ENCODE measurements at places on chromosomes 7 and 10.

- DNase-seq: no peak
Observed at GRCh38 chr10:99370993-99371392, 41.8 kb downstream of the CNNM1 start.

DNA sequence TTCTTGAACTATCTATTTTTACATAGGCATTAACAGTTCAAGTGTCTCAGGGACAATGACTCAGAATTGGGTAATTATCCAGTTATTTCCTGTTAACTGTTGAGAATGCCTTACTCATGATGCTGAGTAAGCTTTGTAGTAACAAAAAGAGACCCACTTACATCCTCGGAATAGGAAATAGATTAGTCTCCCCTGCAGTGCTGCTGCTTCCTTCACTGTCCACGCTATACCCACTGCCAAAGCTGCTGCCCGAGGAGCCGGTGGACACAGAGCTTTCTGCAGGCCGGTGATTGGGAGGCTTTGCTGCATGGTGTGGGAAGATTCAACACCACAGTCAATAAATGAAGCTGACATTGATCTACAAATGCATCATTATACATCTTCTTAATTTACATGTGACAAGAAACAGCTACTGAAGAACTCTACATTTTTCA, 357.1 kb downstream of the PCLO start:
- no peak for DNase-seq

DNA sequence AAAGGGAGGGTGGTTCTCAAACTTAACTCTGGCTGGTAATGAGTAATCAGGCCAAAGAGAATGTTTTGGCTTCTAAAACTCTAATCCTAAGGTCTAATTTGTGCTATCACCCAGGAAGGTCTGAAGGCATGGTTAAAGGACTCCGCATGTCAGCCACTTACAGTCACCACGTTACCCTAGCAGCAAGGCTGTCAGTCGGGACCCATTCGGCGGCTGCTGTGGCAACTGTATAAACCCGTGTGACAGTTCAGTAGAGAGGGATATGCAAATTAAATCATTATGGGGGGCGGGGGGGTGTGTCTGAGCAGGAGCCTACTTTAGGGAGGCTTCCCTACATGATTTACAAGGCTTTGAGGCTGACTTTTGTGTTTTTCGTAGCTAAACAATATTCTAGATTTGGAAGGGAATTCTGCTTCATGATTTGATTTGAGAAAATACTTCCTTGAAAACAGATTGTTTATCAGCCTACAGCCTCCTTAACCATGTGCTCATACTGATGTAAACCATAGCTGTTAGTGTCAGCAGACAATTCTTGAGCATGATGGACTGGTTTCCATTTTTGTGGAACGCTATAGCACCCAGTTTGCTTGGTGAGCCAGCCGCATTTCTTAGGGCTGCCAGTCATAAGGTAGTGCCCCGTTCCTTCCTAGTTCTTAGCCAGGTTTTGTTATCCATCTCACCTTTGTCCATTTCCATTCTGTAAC, 284.4 kb downstream of the USP6NL start:
- DNase-seq: no peak

- no peak for DNase-seq
Observed at GRCh38 chr10:102674566-102674965, 30.3 kb downstream of the TRIM8 start.

GRCh38 chr7:131061818-131062217, 265.9 kb upstream of the MKLN1 start:
- DNase-seq: no peak

DNA sequence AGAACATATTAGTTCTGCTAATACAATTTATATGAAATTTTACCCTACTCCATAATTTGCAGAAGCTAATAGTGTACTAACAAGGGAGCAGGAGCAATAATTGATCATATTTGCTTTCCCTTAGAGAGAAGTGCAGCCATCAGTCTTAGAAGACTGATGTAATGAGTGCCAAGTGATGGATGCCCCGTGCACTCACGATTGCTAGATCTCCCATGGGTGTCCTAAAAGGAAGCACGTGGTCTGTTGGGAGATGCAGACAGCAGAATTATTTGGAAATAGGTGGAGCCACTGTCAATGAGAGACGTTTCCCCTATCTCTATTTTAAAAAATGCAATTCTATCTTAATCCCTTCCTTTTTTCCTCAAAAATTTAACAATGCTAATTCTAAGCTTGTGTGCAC, 772.2 kb upstream of the C7orf33 start:
- peak; percentile 26 for DNase-seq

DNA sequence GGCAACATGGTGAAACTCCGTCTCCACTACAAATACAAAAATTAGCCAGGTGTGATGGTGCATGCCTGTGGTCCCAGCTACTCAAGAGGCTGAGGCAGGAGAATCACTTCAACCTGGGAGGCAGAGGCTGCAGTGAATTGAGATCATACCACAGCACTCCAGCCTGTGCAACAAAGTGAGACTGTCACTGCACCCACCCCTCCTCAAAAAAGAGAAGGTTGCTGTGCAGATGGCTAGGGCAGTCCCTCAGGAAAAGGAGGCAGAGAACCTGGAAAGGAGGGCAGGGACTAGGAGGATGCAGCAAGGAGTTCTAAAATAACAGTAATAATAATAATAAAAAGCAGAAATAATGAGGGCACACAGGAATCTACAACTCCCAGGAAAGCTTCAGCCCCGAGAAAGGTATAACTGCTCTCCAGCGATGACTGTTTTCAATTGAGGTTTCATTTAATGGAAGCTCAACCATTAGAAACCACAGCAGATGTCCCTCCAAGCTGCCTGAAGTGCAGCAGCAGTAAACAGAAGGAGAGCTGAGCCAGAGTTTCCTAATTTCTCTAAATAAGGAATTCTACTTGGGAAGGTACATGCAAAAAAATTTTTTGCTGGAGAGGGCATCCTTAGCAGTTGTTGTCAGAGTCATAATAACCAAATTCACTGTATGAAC, 326.5 kb downstream of the GATA3 start:
- no peak for DNase-seq

DNA sequence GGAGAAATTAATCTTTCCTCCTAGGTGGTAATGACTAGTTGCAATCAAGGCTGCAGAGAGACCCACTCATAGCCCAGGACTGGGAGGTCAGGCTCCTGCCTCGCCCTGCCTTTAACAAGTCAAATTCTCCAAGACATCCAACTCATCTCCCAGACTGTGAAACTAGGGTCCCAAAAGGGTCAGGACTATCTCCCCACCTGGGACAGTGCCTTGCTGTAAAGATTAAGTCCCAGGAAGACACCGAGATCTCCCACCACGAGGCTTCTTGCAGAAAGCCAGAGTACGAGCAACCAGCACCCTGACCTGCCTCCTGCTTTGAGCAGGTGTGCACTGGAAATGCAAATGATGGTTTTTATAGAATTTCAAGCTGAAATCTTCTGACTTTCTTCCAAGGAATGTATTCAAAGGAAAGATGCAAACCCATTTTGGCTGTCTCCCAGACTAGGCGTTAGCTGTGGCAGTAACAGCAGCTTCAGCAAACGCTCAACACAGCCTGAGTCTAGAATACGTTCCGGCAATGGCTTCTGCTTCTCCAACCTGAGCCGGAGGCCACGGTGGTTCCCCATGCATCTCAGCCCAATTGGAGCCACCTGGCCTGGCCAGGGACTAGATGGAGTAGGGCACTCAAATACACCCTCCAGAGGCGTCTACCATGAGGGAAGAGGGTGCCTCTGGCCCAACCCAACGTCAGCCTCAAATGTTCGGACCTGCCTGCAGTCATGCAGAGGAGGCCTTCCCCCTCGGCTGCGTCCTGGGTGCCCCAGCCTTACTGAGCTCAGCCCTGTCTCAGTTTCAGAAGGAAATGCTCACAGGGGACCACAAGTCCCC, 170.4 kb downstream of the PRKAG2 start:
- no peak for DNase-seq

DNA sequence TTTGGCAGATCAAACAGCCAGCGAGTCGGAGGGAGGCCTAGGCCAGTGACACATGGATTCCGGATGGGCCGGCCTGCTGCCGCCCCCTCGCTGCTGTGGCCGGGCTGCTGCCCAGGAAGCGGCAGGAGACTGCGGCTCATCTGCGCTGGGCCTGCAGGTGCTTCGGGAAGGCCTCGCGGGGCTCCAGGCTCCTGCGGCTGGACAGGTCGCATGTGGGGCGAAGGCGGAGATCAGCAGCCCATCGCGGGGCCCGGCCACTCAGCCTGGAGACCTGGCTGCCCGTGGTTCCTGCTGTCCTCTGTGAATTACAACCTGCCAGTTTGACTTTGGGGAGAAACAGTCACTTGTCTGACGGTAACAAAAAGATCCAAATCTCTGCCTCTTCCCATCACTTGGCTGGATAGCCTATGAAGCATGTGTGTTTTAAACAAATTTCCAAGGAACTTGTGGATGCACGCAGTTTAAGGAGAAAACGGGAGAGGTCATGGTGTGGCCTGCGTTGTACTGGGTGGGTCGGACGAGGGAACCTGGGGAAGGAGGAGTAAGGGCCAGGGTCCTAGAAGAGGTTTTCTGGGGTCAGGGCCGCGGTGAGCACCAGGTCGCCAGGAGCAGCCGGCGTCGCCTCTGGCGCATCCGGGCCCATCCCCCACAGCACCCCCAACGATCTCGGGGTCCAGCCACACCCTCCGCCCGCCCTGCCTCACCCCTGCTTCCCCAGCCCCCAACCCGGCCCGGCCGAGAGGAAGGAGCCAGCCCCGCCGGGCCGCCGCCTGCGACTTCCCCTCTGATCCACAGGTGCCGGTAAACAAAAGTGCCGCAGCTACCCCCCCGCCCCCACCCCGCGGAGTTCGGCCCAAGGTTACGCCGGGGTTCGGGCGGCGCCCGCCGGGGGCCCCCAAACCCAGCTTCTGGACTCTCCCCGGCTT, 1.6 kb downstream of the SPOCK2 start:
- DNase-seq: no peak

GRCh38 chr10:113169111-113169510, 219.1 kb downstream of the TCF7L2 start:
- DNase-seq: no peak

- no peak for DNase-seq
Observed at GRCh38 chr7:17448479-17449423, 150.3 kb downstream of the AHR start.

DNA sequence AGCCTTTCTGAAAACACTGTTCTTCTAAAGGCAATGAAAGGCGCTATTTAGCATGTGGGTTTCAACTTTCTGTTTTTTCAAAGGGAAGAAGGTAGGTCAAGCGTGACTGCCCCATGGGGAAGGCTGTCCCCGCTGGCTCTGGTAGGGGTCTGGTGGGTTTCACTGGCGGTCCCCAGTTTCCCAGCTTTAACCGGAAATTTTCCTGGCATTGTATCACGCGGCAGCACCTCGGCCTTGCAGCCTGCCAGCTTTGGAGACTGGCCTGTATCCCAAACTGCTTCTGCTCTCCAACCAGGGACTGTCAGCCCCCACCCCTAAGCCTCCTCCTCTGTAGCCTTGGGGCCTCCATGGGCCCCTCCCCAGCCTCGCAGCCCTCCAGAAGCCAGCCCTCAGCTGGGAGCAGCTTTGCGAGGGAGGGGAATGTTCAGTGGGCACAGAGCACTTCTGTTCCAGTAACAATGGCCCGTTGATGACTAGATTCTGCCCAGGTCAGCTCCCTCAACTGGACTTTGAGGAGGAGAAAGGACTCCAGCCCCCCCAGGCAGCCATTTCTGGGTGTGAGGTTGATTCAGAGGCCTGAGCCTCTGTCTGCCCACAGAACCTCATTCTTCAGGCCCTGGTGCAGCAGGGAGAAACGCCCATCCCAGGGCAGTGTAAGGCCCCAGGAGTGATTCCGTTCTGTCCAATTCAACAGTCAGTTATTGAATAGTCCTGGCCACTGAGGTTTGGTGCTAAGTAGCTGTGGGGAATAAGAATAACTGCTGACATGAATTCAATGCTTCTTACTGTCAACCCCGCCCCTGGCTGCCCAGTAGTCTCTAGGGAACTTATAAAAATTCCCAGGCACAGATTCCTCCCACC, 17.1 kb downstream of the CHST3 start:
- no peak for DNase-seq

DNA sequence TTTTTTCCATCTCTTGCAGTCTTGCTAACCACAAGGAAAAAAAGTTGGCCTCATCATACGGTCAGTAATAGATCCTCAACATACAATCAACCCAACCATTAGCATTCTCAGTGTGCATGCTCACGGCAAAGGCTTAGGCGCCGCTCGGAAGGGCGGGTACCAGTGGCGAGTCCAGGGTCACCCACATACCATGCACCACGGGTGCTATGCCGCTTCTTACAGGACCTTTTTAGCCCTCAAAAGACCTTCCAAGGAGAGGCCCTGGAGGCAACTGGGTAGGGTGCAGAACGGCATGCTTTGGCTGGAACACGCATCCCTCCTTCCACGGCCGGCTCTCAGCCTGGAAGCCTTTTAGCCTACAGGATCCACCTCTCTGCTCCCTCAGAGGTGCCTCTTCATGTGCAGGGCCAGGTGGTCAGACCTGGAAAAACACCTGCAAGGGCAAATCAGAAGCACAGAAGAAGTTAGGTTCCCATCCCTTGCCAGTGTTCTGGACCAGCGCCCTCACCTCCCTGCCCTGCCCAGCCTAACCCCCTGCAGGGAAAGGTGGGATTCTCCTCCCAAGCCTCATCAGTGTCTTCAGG, 5.8 kb downstream of the KLF6 start:
- DNase-seq: no peak

DNA sequence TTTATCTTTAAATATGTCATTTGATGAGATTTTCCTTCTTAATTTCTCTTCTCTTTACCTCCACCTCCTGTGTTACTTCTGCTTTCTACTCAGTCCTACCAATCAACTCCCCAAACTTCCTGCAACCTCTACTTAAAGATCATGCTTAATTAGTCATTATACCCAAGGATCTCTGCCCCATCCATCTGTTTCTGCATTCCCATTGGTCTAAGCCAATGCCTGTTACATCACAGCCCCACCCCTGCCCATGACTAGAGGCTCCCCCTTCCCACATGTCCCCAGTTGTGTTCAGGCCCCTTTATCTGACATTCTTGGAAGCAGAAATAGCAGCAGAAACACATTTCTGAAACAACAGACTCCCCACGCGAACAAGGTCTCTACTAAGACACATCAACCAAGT, 319.1 kb upstream of the NFE2L3 start:
- DNase-seq: no peak

DNA sequence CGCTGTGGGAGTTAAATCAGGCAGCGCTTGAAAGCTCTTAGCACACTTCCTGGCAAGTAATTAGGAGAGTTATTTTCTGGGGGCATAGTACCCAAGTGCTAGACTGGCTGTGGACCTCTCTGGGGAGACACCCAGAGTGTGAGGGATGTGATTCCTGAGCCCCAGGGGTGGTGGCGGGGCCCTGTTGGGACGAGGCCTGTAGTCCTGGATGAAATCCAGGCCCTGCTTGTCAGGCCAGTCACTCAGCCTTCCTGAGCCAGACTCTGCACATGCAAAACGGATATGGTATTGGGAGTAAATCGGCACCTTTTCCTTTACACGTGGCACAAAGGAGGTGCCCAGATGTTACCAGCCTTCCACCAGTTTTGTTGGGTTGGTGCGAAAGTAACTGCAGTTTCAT, 31.2 kb downstream of the TRRAP start:
- DNase-seq: no peak

DNA sequence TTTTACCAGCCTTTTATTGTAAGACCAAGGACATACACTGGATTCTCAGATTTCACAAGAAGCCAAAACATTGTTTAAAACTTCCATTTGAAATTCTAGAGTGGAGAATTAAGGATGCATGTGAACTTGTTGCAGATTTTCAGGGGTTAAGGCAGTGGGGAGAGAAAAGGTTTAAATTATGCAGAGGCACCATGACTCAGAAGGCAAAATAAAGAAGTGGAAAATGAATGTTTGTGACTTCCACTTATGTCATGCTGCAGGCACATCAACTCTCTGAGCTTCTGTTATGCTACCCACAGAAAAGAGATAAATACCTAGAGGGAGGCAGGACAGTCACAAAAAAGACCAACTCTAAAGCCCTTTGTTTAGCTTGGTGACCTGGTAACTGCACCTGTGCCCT, 84.4 kb upstream of the BET1 start:
- DNase-seq: no peak

Data from NCI-H187 treated with DMSO at 0.1 percent for 48 hours (cell line).